Testis (tissue), 5 donors: ENCODE measurements at places on chromosomes 3 and 15. TPM values are rescaled to one million over a fixed set of nuclear protein-coding genes. Genes with fewer than 3 reads are reported as not detected.

Gene EPHA6
- 33.0 TPM for polyA plus RNA-seq

Gene FEZF2
- not detected for polyA plus RNA-seq

Gene CAMP
- 2.8 TPM for polyA plus RNA-seq

Gene RRP9
- polyA plus RNA-seq, result 18.7 TPM

Gene AMT
- polyA plus RNA-seq, result 9.1 TPM

Gene SH3GL3
- 112 TPM for polyA plus RNA-seq

Gene ST8SIA2
- polyA plus RNA-seq, result 0.24 TPM

Gene LNP1
- 57.6 TPM for polyA plus RNA-seq

Gene EID1
- polyA plus RNA-seq, result 84.1 TPM

Gene FMN1
- 17.7 TPM for polyA plus RNA-seq

Gene CACNA1D
- 8.0 TPM for polyA plus RNA-seq

Gene PLXND1
- 69.2 TPM for polyA plus RNA-seq

Gene RAB6B
- polyA plus RNA-seq, result 8.6 TPM

Gene GPR62
- polyA plus RNA-seq, result 0.18 TPM

Gene TMEM44
- polyA plus RNA-seq, result 6.8 TPM
